Stimulated activated CD8-positive, alpha-beta memory T cell treated with anti-CD3 and anti-CD28 coated beads, Interleukin-15, amount 100 ng/mL, for 48 hours (primary cell): ENCODE measurements at places on chromosomes 7 and 10.

GRCh38 chr10:129602938-129603535 is 136.0 kb downstream of the MGMT start:
- no peak for DNase-seq

GRCh38 chr10:6221971-6222751 is 19.4 kb downstream of the PFKFB3 start:
- DNase-seq, result no peak

- DNase-seq, result peak; percentile 76
Observed at GRCh38 chr7:44847509-44847919, 373 bp downstream of the H2AZ2 start.

GRCh38 chr7:129167817-129168216 is 20.6 kb upstream of the SMO start:
- no peak for DNase-seq

DNA sequence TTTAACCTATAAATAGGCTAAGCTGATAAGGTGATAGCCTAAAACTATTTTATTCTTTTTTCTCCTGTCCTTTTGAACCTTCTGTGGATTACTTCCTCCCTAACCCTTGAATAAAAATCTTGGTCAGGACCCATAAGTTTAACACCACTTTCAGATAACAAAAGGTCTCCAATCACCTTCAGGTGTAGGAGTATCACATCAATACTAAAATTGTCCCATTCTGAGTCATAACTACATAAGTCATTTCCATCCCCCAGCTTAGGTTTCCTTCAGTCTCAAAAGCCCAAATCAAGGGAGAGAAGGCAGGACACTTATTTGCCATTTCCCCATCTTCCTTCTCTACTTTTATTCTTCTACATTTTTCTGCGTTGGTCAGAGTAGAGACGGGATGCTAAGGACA is 56.9 kb upstream of the WNT16 start:
- DNase-seq, result no peak

DNA sequence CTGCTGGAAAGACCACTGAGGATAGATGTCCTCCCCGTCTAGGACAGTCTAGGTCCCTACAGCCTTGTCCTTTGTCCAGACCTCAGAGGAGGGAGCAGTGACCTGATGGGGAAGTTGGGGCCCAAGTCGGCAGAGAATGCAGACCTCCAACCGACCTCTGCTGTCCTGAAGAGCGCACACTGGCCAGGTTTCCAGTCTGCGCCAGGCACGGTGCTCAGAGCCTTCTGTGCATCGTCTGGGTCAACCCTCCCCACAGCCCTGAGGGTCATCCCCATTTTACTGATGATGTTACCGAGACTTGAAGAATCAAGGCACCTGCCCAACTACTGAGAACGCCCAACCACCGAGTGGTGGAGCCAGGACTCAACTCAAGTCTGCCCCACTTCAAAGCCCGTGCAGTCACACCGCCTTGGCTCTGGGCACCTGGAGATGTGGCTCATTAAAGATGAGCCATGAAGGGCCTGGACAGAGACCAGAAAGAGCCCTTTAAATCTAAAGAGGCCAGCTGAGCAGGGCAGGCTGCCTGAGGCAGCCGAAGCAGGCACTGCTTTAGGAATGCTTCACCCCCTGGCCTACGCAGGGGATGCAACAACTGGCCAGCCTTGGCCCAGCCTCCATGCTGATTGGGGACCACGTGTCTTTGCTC is 4.4 kb downstream of the ITPRIP start:
- no peak for DNase-seq

- DNase-seq, result no peak
Observed at GRCh38 chr7:77354484-77354883, 61.7 kb downstream of the GSAP start.

DNA sequence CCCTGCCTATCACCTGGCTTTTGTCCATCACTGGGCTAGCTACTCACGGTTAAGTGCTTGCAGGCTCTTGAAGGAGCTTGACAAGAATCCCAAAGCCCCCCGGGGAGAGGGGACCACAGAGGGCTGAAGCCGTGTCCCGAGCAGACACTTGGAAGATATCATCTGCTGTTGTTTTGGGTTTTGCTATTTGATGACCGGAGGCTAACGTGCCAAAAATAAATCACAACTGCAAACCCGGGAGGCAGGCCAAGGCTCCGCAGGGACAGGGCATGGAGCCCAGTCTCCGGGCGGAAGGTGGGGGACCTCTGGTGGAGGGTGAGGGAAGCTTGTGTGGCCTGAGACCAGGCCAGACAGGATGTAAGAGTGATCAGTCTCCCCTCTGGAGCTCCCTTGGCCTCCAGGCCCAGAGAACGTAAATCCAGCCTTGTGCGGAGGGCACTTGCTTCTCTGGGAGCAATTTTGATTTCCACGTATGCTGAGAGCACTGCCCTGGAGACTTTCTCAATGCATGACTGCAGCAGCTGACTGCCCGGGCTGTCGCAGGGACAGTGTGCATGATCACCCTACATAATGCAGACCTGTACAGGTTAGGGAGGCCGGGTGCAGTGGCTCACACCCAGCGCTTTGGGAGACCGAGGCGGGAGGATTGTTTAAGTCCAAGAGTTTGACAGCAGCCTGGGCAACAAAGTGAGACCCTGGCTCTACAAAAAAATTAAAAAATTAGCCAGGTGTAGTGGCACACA is at the start of gene PHKG1:
Gene PHKG1, minus strand, starts transcription at position 164 of the 743 bp plus-strand sequence. CDS start 4,011 bp downstream, outside the sequence.
- DNase-seq, result no peak

DNA sequence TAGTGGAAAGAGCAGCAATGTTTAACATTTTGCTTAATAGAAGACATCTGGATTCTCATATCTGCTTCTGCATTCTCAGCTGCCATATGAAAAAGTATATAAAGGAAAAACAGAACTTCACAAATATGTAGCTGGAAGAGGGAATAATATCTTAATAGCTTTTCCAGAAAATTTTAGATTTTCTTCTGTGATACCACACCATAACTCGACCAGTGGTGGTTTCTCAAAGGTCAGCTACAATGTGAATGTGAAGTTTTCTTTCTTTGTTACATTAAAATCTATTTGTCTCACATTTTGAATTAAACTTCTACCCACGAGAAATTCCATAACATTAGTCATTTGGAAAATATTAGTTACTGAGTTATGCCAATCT is 339.8 kb downstream of the PARD3 start:
- DNase-seq, result no peak

DNA sequence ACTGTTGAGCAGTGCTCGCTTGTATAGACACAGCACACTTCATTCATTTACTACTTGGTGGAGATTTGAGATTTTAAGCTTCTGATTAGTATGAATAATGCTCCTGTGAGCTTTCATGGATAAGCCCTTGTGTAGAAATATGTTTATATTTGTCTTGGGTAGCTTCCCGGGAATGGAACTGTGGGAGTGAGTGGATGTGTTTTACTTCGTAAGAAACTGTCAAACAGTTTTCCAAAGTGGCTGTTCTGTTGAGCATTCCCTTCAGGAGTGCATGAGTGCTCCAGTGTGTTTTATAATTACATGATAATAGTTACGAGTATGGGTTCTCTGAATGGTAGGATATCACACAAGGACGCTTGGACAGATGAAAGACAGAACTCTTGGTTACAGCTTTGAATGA is 49.4 kb downstream of the VWC2 start:
- no peak for DNase-seq

DNA sequence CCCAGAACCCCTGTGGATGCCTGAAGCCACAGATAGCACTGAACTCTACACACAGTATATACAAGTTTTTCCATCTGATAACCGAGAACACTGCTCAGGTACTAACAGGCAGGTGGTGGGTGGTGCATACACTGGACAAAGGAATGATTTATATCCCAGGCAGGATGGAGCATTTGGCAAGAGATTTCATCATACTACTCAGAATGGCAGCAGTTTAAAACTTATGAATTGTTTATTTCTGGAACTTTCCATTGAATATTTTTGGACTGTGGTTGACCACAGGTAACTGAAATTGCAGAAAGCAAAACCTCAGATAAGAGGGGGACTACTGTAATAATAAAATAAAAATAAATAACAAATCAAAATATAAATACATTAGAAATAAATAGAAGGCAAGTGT is 10.9 kb upstream of the KCNMA1 start:
- DNase-seq, result no peak

DNA sequence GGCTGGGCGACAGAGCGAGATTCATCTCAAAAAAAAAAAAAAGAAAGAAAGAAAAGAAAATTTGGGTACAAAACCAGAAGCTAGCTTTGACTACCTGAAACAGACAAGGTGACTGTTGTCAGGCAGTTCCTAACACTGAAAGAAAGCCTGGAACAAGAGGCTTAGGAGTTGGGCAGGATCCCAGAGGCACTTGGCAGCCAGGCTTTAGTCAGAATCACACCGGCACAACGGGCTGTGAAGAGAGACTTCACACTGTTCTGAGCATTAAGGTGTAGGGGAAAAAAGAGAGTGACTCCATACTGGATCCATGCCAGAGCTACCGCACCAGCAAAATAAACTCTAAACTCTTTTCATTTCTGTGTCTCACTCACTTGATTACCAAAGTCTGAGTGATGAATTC is 130.8 kb downstream of the ZNF467 start:
- DNase-seq, result no peak

- DNase-seq, result no peak
Observed at GRCh38 chr10:46035923-46036849, 5.8 kb upstream of the NCOA4 start.

DNA sequence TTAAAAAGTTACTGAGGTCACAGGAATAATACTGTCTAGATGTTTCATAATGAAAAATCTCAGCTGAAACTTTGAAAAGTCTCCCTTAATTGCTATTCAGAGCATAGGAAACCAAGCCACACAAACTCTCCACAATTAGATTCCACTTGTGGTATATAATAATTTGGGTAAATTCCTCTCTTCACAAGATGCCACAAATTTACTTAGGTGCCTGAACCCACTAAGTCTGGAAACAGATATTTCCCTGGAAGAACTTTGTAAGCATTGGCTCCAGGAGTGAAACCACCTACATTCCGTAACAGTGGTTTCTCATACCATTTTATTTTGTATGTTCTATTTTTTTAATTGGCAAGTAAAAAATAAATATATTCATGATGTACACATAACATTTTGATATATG is 493.4 kb downstream of the SEMA3D start:
- DNase-seq, result no peak

- no peak for DNase-seq
Observed at GRCh38 chr10:125788156-125789034, 12.8 kb upstream of the MMP21 start.

GRCh38 chr10:29084681-29085307 is 204.1 kb upstream of the LYZL1 start:
- no peak for DNase-seq

DNA sequence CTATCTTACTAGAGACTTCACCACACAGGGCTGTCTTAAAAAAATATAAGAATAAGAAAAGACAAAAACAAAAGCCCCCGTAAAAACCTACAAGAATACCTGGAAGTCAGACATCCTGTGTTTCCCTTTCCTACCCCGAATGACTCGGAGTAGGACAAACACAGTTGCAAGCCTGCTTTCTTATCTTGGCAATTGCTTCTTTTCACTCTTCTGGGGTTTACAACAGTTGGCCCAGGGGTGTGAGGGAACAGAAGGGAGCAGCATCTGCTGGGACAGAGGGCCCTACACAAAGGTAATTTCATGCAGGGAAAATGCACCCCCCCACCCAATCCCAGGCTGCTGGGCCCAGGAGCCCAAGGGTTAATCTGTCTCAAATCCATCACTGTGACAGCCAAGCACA is 220.6 kb downstream of the ARHGAP12 start:
- no peak for DNase-seq

DNA sequence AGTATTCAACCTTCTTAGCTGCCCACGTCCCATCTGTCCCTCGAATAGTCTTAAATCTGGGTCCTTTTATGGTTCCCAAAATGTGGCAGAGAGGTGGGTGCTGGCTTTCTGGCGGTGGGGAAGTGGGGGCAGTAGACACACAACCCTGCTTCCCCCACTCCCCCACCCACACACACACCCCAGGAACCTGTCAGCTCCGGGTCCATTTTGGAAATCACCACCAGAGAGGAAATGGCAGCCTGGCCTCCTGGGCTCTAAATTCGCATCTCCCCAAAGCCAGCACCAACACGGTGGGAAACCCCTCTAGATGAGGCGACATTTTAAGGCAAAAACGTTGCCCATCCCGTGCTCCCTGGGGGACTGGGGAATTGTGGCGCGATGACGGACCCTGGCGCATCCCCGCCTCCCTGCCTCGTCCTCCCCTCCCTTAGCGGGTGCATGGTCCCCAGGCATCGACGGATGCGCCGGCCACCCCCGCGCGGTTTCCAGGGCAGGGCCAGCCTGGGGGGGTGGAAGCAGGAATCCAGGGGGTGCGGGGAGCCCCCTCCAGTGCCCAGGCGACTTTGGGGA is 702 bp downstream of the TMEM130 start:
- no peak for DNase-seq

DNA sequence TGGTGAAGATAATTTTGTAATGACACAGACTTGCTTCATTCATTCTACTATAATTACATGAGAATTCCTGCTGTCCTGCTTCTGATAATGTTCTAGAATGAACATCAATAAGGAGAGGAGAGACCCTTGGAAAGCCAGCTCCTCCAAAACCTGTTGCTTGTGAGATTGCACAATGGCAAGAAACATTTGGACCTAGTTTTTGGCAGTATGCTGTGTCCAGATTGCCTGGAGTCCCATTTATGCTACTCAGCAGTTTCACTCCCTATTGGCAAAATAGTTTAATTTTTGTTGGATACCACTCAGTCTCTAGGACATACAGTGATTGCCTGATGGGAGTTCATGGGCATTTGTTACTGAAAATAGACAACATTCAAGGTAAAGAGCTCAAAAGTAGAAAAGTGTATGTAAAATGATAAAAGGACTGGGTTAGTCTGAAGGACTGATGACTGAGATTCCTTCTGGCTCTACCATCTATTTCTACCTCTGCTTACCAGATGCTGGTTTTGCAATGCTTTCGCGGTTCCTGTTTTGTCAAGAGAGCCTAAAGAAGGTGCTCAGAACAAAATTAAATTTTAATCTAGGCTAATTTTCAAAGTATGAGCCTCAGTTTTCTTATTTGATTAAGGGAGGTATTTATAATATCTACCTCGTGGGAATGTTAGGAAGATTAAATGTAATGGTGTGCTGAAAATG is 8.0 kb upstream of the ACTR3B start:
- no peak for DNase-seq

GRCh38 chr10:132377326-132377725 is 19.7 kb upstream of the PWWP2B start:
- DNase-seq, result no peak

- no peak for DNase-seq
Observed at GRCh38 chr10:63887023-63887589, 365.9 kb downstream of the REEP3 start.

GRCh38 chr7:22141355-22141754 is 195.7 kb upstream of the CDCA7L start:
- DNase-seq, result no peak

- no peak for DNase-seq
Observed at GRCh38 chr10:80537736-80538480, at the start of gene SH2D4B. Gene SH2D4B (plus strand): TSS chr10:80537902. CDS start chr10:80538332, 430 bp downstream.

DNA sequence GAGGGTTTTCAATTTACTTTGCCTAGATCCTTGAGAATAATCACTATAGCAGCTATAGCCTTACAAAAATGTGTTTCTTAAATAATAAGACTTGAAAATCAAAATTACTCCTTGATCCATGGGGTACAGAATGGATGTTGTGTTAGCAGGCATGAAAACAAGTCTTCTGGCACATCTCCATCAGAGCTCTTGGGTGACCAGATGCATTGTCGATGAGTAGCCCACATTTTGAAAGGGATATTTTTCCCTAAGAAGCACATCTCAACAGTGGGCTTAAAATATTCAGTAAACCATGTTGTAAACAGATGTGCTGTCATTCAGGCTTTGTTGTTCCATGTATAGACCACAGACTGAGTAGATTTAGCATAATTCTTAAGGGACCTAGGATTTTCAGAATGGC is 827.8 kb downstream of the GRM8 start:
- no peak for DNase-seq
